ENCODE measurements at places on chromosomes 2 and 18. TPM values are rescaled to one million over a fixed set of nuclear protein-coding genes. Genes with fewer than 3 reads are reported as not detected.

DNA sequence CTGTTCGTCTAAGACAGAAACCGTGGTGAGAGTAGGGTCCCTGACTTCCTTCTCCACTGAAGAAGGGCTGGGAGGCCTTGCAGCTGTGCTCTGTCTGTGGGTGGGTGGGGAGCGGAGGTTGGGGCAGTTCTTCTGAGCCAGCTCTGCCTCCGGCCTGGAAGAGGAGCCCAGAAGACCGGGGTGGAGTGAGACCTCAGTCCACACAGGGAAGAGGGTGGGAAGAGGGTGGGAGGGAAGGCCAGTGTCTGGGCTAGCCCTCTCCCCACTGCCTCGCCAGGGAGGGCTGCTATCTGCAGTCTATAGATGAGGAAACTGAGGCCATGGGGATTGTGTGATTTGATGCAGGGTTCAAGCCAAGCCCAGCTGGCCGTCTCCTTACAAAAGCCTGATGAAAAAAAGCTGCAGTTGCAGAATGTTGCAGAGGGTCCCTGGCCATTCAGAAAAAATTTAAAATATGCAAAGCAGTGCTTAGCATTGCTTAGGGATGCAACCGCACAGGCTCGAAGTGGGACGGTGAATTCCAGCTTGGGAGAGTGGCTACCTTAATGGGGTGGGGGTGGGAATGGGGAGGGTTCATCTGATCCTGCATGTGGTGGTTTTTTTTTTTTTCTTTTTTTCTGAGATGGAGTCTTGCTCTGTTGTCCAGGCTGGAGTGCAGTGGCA is 181.6 kb upstream of the HS6ST1 start:
- no peak for DNase-seq

DNA sequence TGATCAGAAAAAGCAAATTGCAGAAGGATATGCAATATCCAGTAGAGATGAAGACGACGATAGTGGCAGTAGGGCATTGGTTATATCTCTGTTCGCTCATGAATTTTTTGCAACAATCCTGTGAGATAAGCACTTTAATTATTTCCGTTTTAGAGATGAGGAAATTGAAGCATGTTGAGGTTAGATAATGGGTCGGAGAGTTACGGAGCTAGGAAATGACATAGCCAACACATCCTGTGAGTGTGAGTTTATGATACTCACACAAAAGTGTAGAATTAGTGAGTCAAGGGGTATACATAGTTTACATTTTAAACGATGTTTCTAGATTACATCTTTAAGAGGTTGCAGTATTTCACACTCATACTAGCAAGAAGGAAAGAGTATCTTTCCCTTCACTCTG is 123.1 kb upstream of the ARL4C start:
- DNase-seq = no peak

DNA sequence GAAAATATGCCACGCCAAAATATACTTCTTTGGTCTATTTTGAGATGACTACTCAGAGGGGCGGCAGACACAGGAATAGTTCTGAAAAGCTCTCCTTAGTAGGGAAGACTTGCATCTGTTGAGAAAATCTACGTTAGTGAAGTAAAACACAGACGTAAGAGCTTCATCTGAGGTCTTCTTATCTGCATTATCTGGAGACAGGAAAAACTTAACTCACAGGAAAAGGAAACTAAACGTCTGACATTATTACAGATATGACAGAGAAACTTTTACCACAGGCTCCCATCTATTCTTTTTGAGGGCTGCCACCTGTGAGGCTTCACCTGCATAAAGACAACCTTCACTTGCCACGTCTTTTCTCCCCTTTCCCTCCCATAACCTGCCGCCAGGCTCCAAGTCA is 1295.7 kb downstream of the LRP1B start:
- DNase-seq = no peak

GRCh38 chr2:128662051-128662471 is 343.4 kb upstream of the HS6ST1 start:
- DNase-seq = no peak

Gene MEIS1
- polyA plus RNA-seq = 100 TPM

Gene STARD6
- 0.20 TPM for polyA plus RNA-seq

Gene INPP1
- 17.1 TPM for polyA plus RNA-seq

All from right renal pelvis (tissue), 4 donors.